ENCODE measurements at places on chromosomes 11 and 22.
A peak's percentile ranks its signal among the peaks of the same experiment; 100 is the strongest.

- DNase-seq = no peak
These were observed 82.6 kb downstream of the UBASH3B start for GRCh38 chr11:122737951-122738693.

- no peak for DNase-seq
These were observed 1.4 kb downstream of the PRR5 start for GRCh38 chr22:44703255-44703870.

GRCh38 chr11:65210361-65210731 is 28.6 kb downstream of the CAPN1 start:
- no peak for DNase-seq

DNA sequence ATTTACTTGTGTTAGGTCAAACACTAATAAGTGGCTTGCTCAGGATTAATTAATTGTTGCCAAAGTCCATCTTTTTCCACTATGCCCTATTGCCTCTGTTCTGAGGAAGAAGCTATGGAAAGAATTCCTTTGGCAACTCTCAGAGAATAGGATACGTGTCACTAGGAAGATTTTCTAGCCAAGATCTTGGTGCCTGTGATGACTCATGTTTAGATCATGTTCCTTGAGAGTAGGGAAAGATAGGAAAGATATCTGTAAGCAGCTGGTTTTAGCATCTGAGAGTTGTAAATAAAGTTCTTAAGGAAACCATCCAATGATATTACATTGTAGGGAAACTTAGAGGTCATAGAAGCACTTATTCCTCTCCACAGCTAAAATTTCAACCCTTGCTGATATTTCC is 15.7 kb downstream of the SLN start:
- no peak for DNase-seq

DNA sequence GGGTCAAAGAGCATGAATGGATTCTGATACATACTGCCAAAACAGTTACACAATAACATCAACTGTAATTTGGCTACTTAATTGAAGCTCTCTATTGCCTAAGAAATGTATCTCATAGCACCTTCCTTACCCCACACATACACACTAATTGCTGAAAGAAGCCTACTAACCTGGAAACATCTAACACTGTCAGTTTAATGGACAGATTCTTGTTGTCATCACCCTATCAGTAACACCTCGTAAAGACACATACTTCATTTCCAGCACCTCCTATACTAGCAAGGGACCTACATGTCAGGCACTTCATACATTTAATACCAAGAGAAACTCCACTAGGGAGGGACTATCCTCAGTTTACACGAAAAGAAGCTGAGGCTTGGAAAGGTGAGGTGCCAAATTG is 9.9 kb downstream of the NAP1L4 start:
- no peak for DNase-seq

DNA sequence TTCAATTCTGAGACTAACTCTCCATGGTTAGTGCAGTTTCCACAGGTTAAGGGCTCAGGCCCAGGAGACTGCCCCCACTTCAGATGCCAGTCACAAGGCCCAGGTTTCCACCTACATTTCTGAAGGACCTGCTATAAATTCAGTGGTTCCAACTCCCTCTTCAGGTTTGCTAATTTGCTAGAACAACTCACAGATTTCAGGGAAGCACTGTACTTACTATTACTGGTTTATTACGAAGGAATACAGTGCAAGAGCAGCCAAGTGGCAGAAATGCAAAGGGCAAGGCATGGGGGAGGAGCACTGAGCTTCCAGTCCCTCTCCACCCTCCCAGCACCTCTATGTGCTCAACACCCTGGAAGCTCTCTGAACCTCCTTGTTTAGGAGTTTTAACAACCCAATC is 39.3 kb upstream of the SPON1 start:
- DNase-seq = peak; percentile 10

DNA sequence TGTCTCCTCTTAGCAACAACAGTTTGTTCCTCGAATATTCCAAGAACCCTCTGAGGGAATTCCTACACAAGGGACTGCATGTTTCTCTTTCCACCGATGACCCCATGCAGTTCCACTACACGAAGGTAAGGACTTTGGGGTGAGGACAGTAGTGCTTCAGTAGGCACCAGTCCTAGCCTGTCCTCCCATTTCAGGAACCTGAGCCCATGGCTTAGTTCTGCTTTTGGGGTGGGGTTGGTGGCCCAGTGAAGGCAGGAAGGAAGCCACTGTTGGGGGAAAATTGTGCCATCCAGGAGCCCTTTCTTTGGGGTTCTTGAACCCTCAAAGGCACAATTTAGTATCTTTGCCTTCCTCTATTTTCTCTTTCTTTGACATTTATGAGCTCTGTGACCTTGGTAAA is 38.2 kb downstream of the RNF141 start:
- DNase-seq = no peak

- no peak for DNase-seq
These were observed 129.7 kb downstream of the ARHGAP42 start for GRCh38 chr11:100816823-100817222.

All from thyroid gland (tissue), 4 donors.